ENCODE measurements at places on chromosomes 13 and 19.

DNA sequence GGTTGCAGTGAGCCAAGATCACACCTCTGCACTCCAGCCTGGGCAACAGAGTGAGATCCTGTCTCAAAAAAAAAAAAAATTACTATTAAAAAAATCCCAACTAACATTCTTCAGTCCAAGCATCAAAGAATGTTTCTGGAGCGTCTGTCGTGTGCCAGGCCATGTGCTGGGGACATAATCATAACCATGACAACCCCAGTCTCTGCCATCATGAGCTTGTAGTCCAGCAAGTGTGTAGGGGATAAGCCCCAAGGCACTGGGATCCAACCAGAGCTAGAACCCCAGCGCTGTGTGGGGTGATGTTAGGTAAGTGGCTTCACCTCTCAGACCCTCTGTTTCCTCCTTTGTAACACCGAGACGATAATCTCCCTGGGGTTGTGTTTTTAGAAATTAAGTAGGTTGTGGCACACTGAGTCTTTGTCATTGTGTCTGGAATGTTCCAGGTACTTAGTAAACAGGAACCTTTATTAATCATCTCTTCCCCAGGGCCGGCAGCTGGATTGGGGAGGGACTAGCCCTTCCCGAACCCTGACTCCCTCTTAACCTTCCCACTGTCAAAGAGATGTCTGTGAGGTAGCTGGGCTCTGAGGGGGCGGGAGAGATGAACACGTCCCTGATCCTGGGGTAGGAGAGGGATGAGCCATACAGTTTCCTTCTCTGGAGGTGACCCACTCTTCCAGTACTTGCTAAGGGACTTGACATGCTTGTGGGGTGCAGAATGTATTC lies 5.2 kb downstream of the ITPKC start:
- DNase-seq: no peak

DNA sequence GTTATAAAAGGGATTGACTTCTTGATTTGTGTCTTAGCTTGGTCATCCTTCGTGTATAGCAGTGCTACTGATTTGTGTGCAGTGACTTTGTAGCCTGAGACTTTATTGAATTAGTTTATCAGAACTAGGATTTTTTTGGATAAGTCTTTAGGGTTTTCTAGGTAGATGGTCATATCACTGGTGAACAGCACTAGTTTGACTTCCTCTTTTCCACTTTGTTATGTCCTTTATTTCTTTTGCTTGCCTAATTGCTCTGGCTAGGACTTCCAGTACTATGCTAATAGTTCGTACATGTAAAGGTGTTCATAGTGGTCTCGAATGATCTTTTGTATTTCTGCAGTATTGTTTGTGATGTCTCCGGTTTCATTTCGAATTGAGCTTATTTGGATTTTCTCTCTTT lies 145.4 kb downstream of the DNAJC3 start:
- no peak for DNase-seq

DNA sequence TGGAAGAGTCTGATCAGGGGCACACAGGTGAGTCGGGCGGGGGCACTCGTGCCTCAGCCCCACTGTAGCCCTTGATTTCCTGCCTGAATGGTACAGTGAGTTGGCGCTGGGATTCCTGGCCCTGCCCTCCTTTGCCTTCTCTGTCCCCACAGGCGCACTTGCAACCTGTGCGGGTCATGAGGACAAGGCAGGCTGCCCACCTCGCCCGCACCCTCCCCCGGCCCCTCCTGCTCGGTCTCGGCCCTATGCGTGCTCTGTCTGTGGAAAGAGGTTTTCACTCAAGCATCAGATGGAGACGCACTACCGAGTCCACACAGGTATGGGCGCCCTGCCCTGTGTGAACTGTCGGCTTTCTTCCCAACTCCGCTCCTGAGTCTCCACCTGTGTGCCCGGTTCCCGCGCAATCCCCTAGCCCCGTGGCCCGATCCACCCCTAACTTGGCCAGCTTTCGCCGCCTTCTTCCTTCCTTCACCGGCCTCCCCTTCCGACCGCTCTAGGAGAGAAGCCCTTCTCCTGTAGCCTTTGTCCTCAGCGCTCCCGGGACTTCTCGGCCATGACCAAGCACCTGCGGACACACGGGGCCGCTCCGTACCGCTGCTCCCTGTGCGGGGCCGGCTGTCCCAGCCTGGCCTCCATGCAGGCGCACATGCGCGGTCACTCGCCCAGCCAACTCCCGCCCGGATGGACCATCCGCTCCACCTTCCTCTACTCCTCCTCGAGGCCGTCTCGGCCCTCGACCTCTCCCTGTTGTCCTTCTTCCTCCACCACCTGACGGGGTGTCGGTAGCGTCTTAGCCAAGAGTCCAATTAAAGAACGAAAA lies 1.6 kb upstream of the KMT2B start:
- DNase-seq: no peak

DNA sequence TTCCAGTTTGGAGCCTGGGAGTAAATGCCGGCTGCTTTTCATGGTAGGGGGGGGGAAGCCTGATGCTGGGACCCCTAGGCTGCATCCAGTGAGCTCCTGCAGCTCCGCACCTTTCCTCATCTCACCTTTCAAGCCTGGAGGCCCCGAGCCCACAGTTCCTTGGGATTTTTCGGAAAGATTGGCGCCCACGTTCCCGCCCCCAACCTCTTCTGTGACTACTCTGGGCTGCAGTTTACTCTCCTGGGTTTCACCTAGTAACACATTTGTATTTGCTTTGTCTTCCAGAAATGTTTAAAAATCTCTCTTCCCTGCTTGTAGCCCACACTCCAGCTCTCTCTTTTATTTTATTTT lies 51.9 kb upstream of the SPATA13 start:
- no peak for DNase-seq

GRCh38 chr13:33033986-33034385 lies 17.8 kb downstream of the KL start:
- no peak for DNase-seq

- no peak for DNase-seq
These were observed 160.5 kb downstream of the TM9SF2 start for GRCh38 chr13:99661791-99662190.

DNA sequence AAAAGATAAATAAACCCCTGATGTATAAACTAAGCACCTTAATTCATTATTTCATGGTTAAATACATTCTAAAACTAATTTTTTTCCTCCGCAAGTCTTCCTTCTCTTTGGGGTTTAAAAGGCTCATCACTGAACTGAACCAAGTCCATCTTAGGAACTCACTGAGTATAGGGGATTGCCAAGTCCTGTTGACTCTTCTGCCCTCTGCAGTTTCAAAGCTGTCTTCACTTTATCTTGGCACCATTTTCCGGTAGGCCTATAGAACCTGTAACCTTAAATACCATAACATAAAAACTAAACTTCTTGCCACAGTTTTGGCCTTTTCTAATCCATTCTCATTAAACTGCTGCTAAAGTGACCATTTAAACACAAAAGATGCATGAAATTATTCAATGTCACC lies 66.5 kb upstream of the USPL1 start:
- DNase-seq: no peak

GRCh38 chr13:32176696-32177095 lies 138.5 kb downstream of the ZAR1L start:
- no peak for DNase-seq

DNA sequence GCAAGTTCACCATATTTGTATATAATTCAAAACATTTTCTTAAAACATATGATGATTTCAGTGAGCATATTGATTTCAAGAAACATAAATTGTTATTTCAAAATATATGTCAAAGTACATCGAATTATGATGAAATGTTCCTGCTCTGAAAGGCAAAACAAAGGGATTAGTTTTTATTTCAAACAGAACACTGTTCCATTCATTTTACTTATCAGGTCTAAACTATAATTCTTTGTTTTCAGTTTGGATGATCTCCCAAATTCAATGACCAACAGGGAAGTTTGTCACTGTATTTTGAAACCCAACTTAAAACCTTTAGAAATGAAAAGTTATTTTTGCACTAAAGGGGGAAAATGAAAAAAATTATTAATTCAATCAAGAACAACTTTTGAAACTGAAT lies 610.2 kb downstream of the SLITRK1 start:
- DNase-seq: no peak

DNA sequence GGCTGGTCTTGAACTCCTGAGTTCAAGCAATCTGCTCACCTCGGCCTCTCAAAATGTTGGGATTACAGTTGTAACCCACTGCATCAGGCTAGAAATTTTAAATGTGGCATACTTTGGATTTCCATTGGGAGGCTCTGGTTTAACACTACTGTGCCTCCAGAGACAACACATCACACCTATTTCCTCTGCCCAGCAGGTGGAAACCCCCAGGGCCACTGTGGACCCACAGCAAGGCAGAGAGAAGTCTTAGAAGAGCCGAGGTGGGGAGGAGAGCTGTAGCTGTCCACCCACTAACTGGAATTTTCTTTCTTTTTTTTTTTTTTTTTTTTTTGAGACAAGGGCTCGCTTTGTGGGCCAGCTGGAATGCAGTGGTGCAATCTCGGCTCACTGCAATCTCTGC lies 39.4 kb downstream of the IER2 start:
- DNase-seq: no peak

DNA sequence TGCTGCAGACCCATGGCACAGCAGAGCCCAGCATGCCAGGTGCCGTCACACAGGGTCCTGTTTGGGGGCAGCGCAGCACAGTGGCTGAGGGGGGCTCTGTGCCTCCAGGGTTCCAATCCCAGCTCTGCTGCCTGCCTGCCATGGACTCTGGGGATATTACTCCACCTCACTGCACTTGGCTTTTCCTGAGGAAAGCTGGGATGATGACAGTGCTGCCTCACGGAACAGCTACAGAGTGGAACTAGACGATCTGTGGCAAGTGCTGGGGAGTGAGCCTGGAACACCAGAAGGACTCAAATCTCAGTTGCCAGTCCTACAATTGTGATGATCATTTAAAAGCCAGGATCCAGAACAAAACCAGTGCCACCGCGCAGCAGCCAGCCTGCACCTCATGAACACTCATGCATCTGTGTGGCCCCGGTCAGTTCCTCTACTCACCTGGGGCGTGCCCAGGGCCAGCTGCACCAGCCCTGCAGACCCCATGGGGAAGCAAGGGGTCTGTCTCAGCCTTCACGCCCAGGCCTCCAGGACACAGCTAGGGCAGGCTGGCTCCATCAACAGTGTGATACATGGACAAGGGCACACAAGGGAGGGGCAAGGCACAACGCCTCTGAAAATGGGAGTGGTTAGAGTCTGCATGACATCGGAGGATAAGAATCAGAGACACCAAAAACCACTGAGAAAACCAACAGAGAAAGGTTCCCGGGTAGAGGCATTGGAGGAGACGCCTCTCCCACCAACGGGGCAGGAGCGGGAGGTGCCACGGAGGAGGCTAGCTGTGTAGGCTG lies 55.2 kb downstream of the ATP7B start:
- DNase-seq: no peak

GRCh38 chr19:30799865-30800755 lies 427.9 kb downstream of the ZNF536 start:
- no peak for DNase-seq

DNA sequence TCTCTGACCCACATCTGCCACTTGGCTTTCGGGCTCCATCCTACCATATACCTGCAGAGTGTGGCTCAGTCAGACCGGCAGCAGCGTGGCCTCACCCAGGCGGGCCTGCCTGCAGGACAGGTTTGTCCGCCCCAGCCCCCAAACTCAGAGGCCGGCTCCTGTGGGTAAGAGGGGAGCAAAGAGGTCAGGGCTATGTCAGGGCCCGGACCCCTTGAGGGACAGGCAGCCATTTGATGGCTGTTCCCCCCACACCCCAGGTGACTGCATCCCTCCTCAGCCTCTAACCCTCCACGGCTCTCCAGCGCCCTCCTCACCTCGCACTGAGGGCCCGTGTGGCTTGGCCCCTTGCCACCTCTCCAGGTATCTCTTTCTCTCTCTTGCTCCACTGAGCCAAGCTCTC lies 12.3 kb upstream of the ZBTB32 start:
- DNase-seq: no peak

DNA sequence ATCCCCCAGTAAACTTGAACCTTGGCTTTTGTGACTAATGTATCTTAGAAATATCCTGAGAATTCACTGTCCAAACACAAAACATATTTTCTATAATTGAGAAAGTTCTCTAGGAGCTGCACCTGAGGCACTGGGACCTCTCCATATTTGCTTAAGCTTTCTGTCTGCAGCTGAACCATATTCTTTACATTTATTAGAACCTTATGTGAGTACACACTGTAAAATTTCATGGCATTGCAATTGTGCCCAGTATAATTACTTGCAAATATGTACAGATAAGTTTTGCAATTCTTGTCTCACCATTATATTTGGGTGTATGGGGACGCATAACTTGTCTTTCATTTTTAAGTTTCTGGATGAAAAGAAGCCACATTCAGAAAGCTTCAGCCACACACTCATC lies 280.7 kb upstream of the KLHL1 start:
- no peak for DNase-seq

DNA sequence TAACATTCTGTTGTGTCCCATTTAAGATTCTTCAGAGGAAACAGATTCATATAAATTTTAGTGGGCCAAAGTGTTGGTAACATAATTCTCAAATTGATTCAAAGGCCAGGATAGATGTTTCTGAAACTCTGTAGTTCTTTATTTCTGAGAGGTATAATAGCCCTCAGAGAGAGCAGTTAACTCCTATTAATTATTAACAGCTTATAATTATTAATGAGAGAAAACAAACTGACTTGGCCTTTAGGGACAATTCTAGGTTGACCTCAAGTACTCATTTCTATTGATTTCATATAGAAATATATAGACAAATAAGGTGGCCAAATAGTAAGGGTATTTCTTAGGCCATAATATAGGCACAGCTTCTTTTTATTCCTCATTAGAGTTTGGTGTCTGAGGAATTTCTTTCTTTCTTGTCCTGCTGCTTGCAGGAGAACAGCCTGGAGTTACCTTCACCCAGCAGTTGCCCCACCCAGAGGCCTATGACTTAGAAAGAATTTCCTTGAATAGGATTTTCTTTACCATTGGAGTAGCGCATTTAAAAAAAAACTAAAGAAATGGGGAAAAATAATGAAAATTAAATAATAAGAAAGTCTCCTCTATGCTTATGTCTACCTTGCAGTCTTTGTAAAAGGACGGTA lies 1430.1 kb upstream of the SPRY2 start:
- no peak for DNase-seq

DNA sequence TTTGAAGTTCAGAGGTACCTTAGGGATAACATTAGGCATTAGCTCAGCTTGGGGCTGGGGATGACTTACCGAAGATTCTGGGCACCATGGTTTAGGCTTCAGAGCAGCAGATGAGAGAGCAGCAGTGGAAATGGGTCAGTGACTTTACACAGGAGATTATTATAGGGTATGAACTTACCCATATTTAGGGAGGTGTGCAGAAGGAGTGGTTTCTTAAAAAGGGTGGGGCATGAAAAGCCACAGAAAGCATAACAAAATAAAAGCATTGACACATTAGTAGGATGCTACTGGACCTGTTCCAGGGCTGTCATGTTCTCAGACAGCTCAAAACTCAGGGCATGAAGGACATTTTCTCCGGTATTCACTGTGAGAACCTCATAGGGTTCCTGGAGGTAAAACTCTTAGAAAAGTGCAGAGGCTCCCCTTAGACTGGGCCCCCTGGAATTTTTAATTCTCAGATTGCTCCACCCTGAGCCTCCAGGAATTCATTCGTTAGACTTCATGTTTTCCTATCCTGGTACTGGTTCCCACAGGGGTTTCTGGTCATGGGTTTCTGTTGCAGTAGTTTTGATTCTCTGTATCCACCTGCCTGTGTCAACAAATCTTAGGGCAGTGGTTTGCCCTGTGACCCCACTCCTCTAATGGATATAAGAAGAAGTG lies 20.7 kb downstream of the IGFL1 start:
- DNase-seq: no peak
